ENCODE measurements at places on chromosomes 2 and 18.

DNA sequence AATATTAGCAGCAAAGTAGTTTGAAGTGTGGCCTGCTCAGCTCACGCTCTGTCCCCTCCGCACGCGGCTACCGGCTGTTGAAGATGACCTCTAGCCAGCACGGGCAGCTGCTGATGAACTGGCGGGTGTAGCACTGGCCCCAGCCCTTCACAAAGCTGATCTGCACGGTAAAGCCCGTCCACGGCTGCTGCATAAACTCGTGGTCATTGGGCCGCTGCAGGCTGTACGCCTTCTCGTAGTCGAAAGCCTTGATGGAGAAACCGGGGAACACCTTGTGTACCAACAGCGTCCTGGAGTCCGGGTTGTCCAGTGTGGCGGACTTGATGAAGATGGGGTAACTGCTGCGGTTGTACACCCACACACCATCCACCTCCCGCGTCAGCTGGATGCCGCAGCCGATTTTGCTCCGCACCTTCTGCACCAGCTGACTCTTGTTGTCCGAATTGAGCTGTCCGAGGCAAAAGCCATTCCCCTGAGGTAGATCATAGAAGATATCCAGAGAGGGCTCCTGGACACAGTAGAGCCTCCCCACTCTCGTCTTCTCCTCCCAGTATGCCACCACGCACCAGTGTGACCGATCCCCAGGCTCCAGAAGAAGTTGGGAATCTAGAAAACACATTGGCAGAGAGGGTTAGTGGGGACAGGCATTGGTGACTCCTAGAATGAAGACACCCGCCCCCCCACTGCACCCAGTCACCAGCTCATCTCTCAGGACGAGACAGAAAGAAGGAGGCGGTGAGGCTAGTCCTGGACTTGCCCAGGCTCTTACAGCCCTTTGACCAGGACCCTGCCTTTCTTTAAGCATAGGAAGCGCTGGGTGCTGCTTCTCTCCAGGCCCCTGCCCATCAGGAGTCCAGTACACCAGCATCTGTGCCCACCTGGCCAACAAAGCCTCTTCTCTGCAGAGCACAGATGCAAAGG lies 29.2 kb downstream of the SMAD7 start:
- DNase-seq, result no peak

DNA sequence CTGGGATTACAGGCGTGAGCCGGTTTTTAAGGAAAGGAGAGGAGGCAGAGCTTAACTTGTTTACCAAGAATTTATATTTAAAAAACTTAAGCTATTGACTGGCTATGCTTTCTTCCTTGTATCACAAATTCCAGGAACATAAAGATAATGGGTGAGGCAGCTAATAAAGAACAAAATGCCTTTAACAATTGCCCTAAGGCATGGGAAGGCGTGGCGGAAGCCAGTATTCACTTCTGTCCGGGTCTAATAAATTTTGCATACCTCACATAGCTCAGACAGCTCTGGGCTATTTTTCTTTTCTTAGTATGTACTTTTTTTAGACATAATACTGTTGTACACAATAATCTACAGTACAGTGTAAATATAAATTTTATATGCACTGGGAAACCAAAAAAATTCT lies 1.0 kb upstream of the LDAH start:
- no peak for DNase-seq

DNA sequence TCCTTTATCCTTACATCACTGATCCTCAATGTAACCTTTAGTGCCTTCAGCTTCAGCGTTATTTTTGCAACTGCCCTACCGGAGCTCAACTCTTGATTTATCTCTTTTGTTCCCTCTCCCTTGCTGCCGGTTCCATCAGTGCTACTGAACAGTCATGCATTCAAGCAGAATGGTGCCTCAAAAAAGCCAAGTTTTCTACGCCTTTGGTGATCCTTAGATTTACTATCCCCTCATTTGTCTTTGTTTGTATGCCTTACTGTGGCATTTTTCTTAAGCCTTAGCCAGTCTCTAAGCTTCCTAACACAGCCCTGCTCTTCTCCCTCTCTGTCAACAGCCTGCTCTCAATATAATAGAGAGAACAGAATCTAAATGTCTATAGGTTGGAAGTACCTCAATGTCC lies 847.7 kb downstream of the CPS1 start:
- no peak for DNase-seq

DNA sequence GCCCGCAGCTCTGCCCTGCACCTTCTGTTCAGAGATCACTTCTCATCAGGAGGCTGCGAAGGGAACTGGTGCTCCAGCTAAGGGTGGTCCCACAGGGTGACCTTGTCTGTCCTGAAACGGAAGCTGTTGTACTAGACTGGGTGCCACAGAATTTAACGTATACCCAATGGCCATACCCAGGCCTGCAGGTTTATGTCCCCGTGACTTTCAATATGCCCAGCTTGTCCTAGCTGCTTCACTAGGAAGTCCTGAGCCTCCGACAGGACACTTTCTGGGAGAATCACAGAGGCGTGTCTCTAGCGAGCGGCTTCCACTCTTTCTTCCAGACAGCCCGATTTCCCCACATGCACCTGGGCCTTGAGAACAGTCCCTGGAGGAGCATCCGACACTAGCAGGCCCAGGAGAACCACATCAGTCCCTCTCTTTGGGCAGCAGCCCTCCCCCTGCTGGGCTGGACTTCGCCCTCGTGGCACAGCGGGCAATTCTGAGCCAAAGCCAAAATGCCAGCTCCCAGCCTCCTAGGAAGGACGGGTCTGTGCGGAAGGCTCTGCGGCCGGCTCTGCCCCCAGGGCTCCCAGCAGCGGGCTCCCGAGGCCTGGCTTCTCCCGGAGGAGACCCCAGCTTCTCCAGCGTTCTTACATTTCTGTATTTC lies 91.9 kb upstream of the OTOS start:
- DNase-seq, result no peak

- DNase-seq, result no peak
These were observed 294.7 kb upstream of the LRP1B start for GRCh38 chr2:142425551-142425950.

DNA sequence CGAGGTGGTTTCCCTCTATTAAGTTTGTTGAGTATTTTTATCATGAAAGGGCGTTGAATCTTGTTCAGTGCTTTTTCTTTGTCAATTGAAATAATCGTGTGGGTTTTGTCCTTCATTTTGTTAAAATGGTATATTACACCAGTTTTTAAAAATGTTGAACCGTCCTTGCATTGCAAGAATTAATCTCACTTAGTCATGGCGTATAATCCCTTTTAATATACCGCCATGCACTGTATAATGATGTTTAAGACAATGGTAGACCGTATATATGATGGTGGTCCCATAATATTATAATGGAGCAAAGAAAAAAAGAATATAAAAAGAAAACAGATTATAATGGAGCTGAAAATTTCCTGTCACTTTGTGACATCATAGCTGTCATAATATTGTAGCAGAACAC lies 50.6 kb downstream of the CCDC138 start:
- no peak for DNase-seq

GRCh38 chr18:23893653-23894052 lies 120.9 kb upstream of the TTC39C start:
- DNase-seq, result no peak

GRCh38 chr2:127012215-127012614 lies 94.7 kb downstream of the BIN1 start:
- DNase-seq, result no peak

- DNase-seq, result no peak
These were observed 486.3 kb downstream of the NR4A2 start for GRCh38 chr2:155846259-155846658.

- no peak for DNase-seq
These were observed 14.8 kb downstream of the LRRFIP1 start for GRCh38 chr2:237642038-237642734.

- no peak for DNase-seq
These were observed 168.4 kb upstream of the HAAO start for GRCh38 chr2:42960842-42961180.

DNA sequence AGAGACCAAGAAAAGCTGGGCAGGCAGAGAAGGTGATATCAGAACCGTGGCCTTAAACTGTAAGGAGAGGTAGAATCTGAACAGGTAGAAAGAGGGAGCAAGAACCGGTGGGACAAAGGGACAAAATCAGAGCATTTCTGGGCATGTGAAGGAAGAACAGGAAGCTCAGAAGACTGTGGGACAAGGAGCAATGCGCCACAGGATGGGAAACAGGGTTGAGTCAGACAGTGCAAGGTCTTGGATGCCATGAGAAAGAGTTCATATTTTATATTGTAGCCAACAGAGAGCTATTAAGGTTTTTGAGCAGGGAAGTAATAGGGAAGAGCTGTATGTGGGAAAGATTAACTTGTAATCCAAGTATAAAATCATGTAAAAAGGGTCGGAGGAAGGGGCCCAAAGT lies 106.4 kb upstream of the UGP2 start:
- DNase-seq, result no peak

DNA sequence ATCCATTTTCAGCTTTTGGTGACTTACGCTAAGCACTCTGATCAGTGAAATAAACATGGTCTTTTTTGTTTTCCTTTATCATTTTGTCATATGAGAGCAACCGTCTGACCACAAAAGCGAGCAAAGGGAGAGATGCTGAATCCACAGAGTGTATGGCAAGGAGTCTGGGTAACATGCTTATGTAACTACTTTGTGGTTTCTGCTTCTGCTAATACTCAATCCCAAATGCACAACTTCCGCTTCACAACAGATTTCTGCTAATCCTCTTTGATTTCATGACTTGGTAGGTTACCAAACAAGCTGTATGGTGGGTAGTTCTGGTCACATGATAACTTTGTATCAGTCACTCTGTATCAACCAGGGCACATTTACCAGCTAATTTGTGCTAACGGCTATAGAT lies 908.4 kb upstream of the CRIM1 start:
- DNase-seq, result no peak

DNA sequence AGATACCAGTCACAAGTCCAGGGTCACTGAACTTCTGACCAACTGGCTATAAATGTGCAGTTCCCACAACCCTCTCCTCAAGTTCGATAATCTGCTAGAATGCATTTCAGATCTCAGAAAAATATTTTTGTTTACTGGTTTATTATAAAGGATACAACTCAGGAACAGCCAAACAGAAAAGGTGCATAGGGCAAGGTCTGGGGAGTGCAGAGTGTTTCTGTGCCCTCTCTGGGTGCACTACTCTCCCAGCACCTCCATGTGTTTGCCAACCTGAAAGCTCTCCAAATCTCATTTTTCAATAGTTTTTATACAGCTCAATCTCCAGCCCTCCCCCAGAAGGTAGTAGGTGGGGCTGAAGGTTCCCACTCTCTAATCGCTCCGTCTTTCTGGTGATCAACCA lies 85.2 kb downstream of the SKA1 start:
- no peak for DNase-seq

- no peak for DNase-seq
These were observed 418.2 kb upstream of the ZEB2 start for GRCh38 chr2:144937910-144938709.

GRCh38 chr2:19900931-19901441 lies 797 bp downstream of the TTC32 start:
- DNase-seq, result no peak

- no peak for DNase-seq
These were observed 29.2 kb downstream of the GULP1 start for GRCh38 chr2:188320861-188321260.

DNA sequence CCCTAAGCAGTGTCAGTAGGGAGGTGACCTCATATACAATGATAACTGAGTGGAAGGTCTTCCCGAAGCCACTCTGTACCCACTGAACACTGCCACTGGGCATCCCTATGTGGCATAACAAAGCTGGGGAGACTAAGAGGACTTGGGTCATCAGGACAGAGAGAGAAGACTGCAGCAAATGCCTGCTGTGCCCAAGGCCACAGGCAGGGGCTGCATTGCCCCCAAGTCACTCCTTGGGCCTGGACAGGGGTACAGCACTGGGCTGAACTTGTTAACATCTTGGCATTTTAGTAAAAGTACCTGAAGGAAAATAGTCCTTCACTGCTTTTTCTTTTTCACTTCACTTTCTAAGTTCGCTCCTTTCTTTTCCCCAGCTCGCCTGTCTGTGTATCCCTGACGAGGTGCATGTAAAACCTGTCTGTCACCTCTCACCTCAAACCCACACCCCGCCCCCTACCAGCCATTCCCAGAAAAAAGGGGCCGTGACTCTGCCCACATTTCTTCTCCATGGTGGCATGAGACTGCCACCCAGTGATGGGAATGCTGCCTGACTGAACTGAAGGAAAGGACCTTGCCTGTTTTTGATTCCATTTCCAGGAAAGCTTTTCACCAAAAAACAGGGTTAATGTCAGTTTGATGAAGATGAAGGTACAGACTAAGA lies 62.9 kb downstream of the MTHFD2 start:
- no peak for DNase-seq

DNA sequence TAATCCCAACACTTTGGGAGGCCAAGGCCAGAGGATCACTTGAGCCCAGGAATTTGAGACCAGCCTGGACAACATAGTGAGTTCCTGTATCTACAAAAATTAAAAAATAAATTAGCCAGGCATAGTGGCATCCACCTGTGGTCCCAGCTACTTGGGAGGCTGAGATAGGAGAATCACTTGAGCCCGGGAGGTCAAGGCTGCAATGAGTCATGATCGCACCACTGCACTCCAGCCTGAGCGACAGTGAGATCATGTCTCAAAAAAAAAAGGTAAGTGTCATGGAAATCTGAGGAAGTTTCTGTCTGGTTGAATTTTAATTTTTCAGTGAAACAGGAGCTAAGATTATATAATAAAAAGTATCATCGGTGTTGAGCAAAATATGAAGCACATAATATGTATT lies 2.5 kb upstream of the C2orf15 start:
- no peak for DNase-seq

DNA sequence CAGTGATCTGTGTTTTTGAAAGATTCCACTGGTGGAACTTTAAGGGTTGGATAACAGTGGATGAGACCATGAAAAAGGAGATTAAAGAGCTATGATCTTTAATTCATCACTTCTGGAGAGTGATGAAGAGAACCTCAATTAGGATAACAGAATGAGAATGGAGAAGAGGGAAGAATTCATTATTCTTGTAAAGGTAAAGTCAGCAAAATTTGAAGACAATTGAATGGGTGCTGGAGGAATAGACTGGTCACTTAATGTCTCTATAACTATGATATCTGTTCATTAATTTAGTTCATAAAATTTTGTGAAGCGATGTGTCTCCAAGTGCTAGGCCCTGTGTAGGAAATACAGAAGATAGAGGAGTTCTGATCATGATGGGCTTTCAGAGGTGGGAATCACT lies 1013.2 kb upstream of the FANCL start:
- no peak for DNase-seq

DNA sequence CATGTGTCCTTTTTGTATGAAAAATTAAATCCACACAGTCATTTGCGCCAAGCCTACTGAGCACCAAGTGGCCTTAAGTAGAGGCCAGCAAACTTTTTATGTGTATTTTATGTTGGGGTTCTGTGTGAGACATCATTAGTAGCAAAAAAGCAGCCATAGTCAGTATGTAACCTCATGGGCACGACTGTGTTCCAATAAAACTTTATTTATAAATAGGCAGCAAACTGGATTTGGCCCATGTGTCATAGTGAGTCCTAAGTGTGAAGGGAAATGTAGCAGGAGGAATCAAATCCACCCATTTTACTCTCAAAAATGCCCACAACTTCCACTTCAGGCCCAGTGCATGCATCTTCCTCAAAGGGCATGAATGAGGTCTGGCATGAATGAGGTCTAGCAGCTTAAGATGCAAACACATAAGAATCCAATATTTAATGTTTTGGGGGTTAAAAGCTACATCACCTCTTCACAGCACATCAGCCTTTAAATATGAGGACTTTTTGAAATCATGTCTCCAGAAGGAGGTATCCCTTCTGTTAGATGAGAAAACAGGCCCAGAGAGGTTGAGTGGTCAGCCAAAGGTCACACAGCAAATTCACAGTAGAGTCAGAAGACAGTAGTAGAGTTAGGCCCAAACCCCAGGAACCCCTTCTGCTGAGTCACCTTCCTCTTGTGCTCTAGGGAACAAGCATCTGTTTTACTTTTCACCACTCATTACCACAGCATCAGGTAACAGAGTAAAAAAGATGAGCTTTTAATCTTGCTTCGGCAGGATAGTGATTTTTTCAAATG lies 45.6 kb downstream of the MREG start:
- DNase-seq, result no peak

Measured in activated CD4-positive, alpha-beta T cell treated with anti-CD3 and anti-CD28 coated beads, Interleukin-2, amount 50 U/mL, for 24 hours (primary cell).